ENCODE measurements at places on chromosomes 16 and 17. TPM values are rescaled to one million over a fixed set of nuclear protein-coding genes. Genes with fewer than 3 reads are reported as not detected.

The HOXB6 gene
- 0.37 TPM for total RNA-seq

DNA sequence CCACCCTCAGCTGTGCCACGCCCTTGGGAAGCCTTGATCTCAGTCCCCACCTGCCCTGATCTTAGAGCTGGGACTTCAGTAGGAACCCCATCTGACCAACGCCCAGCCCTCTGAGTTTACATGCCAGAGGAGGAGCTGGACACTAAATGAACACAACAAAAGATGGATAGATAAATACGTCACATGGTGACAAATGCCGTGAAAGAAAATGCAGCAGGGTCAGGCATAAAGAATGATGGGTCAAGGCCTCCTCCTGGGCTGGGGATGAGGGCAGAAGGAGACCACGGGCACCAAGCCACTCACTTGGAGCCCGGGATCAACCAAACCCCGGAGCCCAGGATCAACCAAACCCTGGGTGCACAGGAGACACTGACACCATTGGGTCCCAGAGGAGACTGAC is 354.9 kb downstream of the C16orf95 start:
- no peak for ATAC-seq

GRCh38 chr17:50539762-50540559 is 7.0 kb upstream of the SPATA20 start:
- ATAC-seq, result no peak

The EVPL gene
- not detected for total RNA-seq

The WDR59 gene
- 154 TPM for total RNA-seq

The KRT20 gene
- not detected for total RNA-seq

DNA sequence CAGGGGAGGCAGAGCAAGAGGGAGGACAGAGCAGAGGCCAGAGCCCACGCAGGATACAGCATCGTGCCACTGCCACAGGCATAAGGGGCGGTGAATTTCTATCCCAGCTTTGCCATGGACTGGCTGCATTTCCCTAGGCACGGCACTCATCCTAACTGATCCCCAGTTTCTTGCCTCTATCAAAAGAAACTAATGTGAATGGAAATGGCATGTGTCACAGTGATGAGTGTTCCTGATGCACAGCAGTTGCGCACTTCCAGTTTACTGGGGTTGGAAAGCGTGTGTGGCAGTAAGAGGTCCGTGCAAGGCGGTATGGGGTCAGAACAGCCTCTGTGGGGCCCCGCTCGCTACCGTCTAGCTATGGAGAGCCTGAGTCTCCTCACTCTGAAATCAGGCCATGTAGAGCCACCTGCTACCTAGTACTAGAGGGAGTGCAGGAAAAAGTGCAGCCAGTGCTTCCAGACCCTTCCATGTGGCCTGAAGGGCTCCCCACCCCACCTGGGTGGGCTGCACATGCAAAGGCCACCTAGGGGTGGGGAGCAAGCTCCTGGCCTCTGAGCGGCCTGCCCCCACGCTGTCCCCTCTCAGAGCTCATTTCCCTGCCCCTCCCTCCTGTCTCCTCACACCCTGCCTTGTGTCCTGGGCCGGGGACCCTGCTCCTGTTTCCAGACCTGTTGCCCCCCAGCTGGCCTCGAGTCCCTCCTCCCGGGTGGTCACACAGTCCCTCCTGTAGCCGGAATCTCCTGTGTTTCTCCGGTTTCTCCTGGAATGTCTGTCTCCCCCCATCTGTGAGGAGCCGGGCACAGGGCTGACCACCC is 5.0 kb upstream of the KCNJ18 start:
- ATAC-seq, result peak; percentile 24

DNA sequence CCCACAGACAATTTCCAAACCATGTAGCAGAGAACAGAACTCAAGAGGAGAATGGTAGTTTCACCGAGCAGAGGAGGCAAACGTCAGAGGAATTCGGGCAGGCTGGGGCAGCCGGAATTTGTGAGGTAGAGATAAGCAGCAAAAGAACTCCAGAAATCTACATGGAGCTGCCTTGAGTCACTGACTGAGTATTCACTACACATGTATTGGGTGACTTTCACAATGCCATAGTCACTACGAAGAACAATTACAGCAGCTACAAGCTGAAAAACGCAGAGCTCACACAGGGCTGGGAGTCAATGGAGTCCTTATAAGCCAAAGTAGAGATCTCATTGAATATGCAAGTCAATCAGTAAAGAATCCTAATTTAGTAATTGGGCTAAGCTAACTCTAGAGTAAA is 13.4 kb downstream of the CMC2 start:
- no peak for ATAC-seq

DNA sequence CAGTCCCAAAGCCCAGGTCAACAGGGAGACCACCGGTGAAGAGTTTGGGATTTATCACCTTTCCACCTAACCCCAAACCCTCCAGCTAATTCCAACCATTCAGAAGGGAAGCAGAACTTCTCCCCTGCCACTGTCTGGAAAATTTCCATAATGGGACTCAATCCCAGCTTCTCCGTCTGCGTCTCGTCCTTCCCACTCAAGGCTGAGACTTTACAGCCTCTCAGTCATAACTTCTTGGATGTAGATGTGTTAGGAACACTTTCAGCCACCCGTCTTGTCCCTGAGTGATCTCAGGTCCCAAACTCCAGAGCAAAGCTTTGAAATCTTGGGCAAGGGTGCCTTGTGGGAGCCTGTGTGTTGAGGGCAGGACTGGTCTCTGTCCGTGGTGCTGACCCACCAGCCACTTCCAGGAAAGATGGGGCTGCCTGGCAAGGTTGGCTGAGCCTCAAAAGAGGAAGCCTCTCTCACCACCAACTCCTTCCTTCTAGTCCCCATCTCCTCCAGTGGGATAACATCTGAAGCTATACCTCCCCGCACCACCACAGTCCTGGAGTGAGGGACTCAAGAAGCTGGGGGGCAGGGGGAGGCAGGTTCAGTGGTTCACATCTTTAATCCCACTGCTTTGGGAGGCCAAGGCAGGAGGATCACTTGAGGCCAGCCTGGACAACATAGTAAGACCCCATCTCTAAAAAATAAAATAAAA is 9.3 kb downstream of the GAS2L2 start:
- no peak for ATAC-seq

The HBA1 gene
- total RNA-seq, result not detected

The HS3ST3B1 gene
- 10.7 TPM for total RNA-seq

The ERAL1 gene
- 38.2 TPM for total RNA-seq

GRCh38 chr17:48153691-48154358 is 46.3 kb downstream of the SNX11 start:
- no peak for ATAC-seq

DNA sequence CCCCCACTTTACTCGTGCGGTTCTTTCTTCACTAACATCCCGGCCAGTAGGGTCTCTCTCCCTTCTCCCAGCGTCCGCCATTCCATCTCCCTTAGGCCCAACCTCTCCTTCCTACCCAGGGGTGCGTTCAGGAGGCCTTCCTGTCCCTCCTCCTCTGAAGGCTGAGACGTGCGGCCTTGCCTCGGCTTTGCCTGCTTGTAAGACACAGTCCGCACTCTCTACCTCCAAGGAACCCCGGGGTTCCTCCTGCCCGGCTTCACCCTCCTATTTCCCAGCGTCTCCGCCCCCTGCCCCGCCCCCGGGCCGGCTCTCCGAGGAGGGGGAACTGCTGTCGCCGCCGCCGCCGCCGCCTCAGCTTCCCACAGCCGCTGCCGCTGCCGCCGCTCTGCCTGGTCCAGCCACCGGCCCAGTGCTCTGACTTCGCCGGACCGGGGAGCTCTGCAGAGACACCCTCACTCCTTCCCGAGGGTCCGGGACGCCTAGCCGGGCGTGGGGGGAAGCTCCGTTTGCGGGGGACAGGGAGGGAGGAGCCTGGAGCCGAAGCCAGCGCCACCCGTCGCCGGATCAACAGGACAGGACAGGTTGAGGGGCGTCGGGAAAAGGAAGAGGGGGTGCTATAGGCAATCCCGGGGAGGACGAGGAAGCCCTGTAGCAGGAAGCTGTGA is 1.2 kb upstream of the FGF11 start:
- no peak for ATAC-seq

DNA sequence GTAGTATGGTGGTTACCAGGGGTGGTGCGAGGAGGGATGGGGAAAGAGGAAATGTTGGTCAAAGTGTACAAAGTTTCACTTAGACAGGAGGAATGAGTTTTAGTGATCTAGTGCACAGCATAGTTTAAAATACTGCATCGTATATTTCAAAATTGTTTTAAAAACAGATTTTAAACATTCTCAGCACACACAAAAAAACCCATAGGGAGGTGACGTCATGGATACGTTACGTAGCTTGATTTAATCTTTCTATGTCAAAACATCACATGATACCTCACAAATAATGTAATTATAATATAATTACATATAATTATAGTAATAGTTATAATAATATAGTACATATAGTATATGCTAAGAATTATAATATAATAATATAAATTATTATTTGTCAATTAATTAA is 614.2 kb downstream of the TMEM114 start:
- ATAC-seq, result no peak

The ABCA8 gene
- not detected for total RNA-seq

DNA sequence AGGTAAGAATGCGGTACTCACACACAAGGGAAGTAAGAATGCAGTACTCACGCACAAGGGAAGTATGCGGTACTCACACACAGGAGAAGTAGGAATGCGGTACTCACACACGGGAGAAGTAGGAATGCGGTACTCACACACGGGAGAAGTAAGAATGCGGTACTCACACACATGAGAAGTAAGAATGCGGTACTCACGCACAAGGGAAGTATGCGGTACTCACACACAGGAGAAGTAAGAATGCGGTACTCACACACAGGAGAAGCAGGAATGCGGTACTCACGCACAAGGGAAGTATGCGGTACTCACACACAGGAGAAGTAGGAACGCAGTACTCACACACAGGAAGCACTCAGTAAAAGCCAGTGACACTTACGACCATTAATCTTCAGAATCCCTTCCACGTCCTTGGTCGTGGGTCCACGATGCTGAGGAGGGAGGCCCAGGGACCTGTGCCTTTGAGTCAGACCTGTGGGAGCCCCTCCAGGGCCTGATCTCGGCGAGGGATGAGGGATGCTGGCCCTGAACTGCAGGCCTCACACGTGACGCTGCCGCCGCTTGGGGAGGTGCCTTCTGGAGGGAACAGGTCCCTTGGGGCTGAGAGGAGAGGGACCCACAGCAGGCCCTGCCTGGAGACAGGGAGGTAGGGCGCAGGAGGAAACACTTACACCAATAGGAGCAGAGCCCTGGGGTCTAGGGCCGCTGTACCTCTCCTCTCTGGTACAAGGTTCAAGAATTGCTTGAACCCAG is 20.2 kb downstream of the ABR start:
- ATAC-seq, result no peak
